ENCODE measurements at places on chromosomes 3 and 15.

DNA sequence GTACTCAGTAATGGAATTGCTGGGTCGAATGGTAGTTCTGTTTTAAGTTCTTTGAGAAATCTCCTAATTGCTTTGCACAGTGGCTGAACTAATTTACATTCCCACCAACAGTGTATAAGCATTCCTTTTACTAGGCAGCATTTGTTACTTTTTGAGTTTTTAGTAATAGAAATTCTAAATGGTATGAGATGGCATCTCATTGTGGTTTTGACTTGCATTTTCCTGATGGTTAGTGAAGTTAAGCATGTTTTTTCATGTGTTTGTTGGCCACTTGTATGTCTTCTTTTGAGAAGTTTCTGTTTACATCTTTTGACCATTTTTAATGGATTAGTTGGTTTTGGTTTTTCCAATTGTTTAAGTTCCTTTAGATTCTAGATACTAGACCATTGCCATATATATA lies 28.4 kb downstream of the TP63 start:
- peak; percentile 51 for DNase-seq

DNA sequence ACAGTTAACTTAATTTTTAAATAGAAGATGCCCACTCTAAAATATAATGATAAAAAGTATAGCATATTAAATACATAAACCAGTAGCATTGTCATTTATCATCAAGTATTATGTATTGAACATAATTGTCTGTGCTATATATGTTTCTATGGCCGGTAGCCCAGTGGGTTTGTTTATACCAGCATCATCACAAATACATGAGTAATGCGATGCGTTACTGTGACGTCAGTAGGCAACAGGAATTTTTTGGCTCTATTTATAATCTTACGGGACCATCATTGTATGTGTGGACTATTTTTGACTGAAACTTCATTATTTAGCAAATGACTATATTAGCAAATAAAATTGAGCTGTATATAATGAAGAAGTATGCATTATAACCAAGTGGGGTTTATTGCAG lies 82.1 kb downstream of the FLNB start:
- DNase-seq: no peak

- DNase-seq: no peak
Observed at GRCh38 chr15:26867200-26868007, 542 bp downstream of the GABRA5 start.

DNA sequence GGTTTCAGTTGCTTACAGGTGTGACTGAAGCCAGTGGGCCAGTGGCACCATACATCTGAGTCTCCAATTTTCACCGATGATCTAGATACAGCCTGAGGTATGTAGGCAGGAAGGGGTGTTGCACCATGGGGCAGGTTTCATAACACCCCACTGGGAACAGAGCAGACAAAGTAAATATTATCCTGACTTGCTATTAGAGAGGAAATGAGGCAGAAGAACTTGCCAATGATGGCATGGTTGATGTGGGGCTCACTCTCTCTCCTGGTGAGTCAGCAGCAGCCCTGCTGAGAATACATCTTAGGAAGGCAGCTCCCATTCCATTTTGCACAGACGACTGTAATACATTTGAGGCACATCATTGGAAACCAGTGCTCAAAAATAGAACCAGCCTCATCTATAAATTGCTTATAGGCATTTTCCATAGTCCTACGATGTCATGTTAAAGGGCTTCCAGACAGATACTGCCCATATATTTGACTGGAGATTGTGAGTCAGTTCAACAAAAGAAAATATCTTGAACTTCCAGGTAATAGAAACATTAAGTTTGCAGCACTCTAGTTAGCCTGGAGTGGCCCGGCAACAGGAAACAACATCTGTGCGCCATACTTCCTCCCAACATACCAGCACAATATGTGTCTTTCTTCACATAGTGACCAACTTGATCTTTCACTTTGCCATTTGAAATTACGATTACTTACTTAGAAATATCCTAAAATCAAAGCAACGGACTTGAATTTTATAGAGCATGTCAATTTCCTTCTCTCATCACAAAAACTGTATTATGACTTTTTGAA lies 175.5 kb downstream of the NECTIN3 start:
- DNase-seq: peak; percentile 83

GRCh38 chr3:85667744-85668143 lies 709.0 kb downstream of the CADM2 start:
- no peak for DNase-seq

DNA sequence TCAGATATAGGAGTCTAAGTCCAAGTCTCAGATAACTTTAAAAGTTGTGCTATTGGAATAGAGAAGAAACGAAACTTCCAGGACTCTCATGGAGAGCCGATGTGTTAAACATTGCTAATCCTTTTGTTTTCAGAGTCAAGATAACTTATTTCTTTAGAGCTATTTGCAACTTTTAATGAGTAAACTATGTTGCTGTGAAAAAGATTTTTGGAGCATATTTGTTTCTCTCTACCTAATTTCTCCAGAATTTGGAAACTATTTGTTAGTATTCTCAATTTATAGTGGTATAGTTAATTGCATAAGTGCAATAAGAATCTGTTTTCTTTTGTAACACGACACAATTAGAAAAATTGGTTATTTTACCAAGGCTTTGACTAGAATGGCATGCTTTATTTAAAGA lies 588.9 kb downstream of the NTRK3 start:
- DNase-seq: no peak

DNA sequence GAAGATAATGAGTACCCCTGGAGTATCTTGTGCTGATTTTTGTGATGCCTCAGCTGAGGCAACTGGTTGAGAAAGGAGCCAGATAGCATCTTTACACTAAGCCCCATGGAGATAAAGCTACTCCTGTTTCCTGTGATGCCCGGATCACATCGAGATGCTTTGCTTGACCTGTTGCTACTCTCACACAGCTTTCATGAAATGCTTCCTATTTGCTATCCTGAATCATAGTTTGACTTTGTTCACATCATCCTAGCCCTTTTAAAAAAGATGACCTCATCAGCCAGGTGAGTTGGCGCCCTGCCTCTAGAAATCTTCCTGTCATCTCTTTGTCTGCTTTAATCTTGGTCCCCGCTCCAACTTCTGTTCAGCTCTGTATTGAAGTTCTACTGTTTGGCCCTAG lies 409.6 kb upstream of the TBL1XR1 start:
- DNase-seq: no peak

- no peak for DNase-seq
Observed at GRCh38 chr3:2655229-2655701, 454.9 kb downstream of the IL5RA start.

DNA sequence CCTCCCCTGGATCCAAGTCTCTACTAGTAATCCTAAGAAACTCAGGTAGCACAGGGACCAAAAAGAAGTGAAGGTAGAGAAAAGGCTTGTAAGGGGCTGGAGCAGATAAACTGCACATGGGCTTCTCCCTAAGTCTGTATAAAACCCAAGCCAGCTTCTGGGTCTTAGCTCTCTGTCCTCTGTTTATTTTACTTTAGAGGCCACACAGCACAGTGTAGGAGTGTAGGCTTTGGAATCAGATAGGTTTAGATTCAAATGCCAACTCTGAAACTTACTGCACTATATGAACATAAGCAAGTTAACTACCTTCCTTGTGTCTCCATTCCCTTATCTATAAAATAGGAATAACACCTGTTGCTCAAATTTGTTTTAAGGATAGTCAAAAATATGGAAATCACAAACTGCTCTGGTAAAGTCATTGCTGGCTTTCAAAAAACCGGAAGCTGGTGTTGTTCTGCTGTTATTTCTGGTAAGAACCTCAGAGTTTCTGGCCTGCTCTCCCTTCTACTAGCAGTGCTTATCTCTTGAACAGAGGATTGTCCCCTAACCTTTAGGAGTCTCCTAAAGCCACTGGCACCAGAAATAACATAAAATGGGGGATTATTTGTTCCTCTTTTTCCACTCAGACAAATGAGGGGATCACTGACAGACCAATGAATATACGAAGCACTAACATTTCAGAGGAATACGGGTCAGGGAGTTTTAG lies 33.8 kb downstream of the PIK3R4 start:
- DNase-seq: no peak

GRCh38 chr15:29034593-29035335 lies 149.0 kb downstream of the APBA2 start:
- DNase-seq: no peak

- DNase-seq: no peak
Observed at GRCh38 chr3:108518895-108519294, 8.5 kb upstream of the MYH15 start.

All from AG04449 (cell line).